ENCODE measurements at places on chromosomes 11 and 22.
A peak's percentile ranks its signal among the peaks of the same experiment; 100 is the strongest.

GRCh38 chr11:112644410-112645131 lies 316.6 kb upstream of the NCAM1 start:
- no peak for DNase-seq

- peak; percentile 86 for DNase-seq
These were observed 33.0 kb downstream of the YWHAH start for GRCh38 chr22:31977141-31977841.

DNA sequence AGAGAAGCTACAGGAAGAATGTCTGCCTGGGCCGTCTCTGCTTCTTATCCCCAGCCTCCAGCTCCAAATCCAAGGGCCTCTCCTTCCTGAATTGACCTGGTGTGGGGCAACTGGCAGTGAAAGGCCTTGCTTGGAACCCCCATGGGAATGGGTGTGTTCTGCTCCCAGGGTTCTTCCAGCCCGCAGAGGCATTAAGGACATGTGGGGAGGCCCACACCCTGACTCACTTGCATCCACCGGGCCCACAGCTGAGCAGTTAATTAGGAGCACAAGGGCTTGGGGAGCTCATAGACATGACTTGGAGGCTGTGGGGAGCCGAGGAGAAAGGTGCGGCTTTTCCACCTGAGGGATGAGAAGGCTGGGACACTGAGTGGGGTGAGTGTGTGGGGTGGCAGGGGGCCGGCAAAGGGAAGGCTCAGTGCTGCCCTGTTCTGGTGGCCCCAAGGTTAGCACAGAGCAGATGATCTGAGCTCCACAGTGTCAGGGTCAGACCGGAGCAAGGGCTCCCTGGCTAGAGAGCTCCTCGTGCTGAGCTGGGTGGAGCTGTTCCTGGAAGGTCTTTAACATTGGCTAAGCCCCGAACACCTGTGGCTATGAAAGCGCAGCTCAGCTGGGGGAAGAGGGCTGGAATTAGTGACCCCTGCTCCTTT lies 64.5 kb upstream of the NECTIN1 start:
- no peak for DNase-seq

DNA sequence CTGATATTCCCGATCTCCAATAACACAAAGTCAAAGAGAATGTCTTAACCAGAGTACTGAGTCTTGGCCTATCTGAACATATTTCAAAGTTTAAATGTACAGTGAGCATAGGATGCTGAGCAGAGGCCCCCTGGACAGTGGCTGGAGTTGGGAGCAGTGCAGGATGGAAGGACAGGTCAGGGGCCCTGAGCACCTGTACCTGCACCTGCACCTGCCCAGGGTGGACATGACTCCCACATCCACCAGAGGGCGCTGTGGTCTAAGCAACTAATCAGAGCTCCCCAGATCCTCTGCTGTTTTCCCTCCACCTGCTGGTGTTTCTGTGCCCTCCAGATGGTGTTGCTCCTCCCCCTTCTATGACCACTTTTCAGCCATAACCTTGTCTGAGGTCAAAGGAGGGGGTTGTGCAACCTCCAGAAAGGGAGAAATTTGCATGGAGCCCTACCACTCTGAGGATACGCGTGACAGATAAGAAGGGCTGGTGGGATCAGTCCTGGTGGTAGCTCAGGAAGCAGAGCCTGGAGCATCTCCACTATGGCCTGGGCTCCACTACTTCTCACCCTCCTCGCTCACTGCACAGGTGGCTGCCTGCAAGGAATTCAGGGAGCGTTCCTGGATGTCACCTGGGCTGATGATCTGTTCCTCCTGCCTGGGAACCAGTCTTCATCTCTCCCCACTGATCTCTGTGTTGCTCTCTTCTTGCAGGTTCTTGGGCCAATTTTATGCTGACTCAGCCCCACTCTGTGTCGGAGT lies 49.1 kb upstream of the VPREB1 start:
- peak; percentile 51 for DNase-seq

- no peak for DNase-seq
These were observed 72.1 kb downstream of the MED15 start for GRCh38 chr22:20579273-20580120.

- DNase-seq, result no peak
These were observed 41.3 kb downstream of the DRG1 start for GRCh38 chr22:31440681-31441080.

DNA sequence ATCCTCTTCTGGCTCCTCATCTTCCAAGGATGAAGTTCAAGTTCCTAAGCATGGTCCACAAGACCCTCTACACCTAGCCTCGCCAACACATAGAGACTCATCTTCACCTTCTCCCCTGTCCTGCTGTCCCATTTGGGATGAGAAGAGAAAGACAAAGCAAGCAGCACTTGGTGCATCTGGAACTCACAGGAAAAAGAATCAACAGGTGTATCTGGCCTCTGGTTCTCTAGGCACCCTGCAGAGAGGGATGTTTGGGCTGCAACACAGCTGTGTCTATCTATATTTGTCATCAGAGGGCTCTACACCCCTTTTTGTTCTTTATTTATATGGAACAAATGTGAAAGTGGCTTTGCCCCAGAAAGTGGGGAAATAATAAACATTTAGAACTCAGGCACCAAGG lies 82.1 kb upstream of the GALNT18 start:
- DNase-seq, result no peak

DNA sequence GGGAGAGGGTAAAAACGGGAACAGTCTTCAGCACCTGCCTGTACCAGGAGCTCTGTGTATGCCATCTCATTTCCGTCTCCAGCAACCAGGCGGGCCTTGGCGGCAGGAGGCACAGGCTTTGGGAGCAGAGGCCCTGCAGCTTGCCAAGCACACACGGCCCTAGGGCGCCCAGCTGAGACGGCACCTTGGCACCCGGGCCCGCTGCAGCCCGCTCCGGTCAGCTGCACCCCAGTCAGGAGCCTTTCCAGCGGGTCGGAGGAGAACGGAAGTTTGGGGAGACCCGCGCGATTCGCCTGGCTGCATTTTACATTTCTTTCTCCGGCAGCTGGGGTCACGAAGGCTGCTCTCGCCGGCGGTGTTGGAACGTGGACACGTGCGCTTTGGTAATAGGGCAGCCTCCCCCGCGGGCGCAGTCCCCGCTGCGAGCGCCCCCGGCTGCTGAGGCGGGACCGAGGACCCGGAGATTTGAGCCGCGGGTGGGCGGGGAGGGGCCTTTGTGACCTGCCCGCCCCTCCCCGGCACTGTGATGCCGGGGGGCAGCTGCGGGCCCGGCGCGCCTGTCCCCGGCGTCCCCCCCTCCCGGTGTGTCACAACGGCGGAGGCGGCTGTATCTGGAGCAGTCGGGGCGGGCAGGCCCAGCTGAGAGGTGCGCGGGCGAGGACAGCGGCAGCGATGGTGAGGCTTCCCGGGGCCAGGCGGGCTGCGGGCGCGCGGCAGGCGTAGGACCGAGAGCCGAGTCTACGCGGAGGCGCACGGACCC lies at the start of gene TUBA8:
Gene TUBA8, plus strand, starts transcription at position 616 of the 760 bp plus-strand sequence. Its CDS starts 57 bp downstream, at position 673.
- DNase-seq, result peak; percentile 65

DNA sequence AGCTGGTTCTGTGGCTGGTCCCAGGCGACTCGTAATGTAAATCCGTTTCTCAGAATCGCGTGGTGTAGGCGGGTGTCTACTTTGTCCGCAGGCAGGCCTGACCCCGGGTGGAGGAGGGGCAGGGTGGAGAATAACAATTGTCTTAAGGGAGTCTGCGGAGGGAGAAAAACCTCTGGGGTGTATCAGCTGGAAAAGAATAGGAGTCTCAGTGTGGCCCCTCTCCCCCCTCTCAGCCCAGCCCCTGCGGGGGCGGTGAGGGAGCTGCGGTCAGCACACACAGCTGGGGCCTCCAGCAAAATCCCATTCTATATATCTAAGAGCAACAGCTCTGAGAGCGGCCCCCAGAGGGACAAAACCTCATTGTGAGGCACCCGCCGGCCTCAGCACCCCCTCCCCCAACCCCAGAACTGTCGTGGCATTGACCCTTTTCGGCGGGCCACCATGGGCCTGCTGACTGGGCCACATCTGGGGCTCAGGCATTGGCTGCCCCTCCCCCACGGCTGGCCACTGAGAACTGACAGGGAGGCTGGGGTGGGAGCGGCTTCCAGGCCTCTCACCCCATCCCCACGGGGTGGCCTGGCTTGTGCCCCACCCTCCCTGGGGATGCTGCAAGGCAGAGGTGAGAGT lies 2.7 kb upstream of the MYRF start:
- DNase-seq, result no peak

- DNase-seq, result no peak
These were observed 37.0 kb downstream of the TSKU start for GRCh38 chr11:76820184-76820566.

DNA sequence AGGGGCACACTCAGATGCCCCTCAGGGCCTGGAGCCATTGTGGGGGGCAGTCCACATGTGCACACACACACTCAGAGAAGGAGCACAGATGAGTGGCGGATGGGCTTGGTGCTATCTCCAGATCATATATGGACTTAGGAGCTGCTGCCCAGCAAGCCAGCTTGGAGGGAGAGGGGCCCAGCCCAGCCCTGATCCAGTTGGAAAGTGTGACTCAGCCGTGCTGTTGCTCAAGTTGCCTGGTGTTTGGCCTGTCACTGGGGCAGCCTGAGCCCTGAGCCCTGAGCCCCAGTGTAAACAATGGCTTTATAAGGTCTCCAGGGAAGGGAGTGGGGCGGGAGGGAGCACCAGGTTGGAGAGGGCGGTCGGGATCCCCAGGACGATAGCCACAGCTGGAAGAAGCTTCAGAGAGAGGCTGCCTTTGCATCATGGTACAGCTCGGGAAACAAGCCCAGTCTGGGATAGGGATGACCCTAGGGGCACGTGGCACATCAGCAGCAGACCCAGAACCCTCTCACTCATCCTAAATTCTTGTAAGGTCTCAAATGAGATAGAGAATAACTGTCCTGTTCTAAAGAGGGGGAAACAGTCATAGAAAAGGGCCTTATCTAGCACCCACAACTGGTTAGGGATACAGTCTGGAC lies 4.8 kb downstream of the SELENOM start:
- DNase-seq, result no peak

DNA sequence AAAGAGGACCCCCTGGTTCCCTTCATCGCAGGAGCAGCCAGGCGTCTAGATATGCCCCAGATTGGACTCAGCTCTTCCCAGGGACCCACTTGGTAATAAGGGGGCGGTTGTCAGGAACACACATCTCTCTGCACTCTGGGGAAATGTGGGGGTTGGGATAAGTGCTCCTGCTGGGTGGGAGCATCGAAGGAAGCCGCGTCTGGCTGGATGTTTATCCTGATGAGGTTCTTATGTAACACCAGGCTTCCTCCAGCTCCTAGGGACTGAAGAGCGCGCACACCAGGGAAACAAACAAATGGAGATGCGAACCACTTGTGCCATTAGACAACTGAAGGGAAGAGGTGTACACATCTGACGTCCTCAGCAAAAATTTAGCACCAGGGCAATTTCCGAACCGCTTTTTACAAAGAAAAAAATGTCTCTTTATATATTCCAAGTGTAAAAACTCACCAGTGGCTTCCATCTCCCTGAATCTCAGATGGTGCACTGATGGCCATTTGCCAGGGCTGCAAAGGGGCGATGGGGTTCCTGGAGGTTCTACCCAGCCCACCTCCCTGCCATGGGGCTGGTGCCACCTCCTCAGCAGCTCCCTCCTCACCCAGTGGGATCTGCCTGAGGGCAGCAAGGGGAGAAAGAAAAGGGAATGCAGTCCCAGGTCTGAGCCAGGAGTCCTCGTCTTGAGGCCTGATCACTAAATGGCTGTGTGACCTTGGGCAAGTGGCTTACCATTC lies 89.4 kb downstream of the PKNOX2 start:
- no peak for DNase-seq

GRCh38 chr22:21094911-21095772 lies 49.4 kb downstream of the LRRC74B start:
- DNase-seq, result no peak

DNA sequence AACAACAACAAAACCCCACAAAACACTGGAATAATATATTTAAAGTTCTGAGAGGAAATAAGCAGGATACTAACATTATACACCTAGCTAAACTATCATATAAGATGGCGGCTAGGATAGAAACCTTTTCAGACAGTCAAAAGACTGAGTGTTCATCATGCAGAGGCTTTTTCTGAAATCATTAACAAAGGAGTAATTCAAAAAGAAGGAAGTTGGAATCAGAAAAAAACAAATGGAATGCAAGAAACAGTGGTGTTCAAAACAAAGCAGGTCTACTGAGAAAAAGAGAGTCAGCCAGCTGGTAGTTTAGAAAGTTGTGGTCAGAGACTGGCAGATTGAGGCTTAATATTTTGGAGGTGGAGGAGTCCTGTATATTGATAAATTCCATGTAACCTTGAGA lies 30.1 kb upstream of the ZBTB44 start:
- no peak for DNase-seq

- DNase-seq, result no peak
These were observed 101.9 kb downstream of the MRTFA start for GRCh38 chr22:40534379-40535188.

GRCh38 chr11:109934151-109934550 lies 159.0 kb upstream of the ZC3H12C start:
- no peak for DNase-seq

DNA sequence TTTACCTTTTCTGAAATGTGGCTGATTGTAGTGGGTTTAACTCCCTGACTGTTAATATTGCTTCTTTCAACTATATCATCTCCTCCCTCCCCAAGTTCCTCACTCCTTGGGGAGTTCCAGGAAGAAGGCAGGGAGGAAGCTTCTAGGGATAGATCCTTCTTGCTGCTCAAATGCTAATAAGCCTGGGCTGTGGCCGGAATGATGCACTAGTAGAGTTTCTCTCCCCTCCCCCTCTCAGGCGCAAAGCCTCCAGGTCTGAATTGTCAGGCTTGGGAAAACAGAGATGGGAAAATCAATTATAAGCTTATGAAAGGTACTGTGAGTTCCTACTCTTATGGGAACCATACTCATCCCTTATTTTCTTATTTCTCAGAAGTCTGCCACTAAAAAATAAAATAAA lies 30.8 kb downstream of the FEZ1 start:
- no peak for DNase-seq

DNA sequence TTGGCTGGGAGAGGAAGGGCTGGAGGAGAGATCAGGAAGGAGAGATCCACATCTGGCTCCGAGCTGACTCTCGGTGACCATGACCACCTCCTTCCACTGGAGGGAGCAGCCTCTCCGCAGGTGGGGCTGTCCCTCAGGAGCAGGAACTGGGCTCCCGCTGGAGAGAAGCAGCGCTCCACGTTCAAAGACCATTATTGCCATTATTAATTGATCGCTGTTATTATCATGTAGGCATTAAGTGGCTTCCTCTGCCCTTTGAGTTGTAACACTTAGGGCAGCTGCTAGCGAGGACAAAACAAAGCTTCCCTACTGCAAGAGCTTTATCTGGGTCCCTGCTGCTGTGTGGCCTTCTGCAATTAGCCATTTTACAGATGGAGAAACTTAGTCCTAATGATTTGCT lies 251.9 kb downstream of the ST3GAL4 start:
- DNase-seq, result peak; percentile 74

- DNase-seq, result no peak
These were observed 1.4 kb upstream of the MOB2 start for GRCh38 chr11:1487851-1488574.

DNA sequence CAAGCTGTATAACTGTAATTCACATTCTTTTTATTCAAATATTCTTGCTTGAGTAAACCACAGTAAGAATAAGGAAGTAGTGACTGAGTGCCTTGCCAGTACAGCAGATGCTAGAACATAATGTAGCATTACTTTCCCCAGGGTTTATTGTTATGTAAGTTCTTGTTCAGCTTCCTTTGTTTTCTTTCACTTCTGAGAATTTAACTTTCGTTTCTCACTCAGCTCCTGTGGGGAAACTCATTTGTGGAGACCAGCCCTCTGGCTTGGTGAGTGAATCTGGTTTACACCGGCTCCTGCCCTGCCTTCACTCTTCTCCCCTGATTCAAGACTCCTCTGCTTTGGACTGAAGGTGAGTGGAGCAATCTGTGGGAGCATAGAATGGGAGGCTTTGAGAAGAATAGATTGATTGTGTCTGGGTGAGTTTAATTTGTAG lies at the start of gene TRIM22:
Gene TRIM22, plus strand, starts transcription at position 240 of the 433 bp plus-strand sequence. CDS start 6,443 bp downstream, outside the sequence.
- DNase-seq, result peak; percentile 54

Data from right forelimb (tissue), 1 donor.